ENCODE measurements at places on chromosomes 6 and 20. TPM values are rescaled to one million over a fixed set of nuclear protein-coding genes. Genes with fewer than 3 reads are reported as not detected.

SPO11 gene
- total RNA-seq = not detected

MOXD1 gene
- 13.8 TPM for total RNA-seq

C6orf132 gene
- 5.9 TPM for total RNA-seq

MYBL2 gene
- 54.1 TPM for total RNA-seq

GLP1R gene
- not detected for total RNA-seq

NMBR gene
- 0.15 TPM for total RNA-seq

KCNQ2 gene
- not detected for total RNA-seq

IDH3B gene
- 126 TPM for total RNA-seq

EYS gene
- not detected for total RNA-seq

MYMX gene
- total RNA-seq = not detected

LRRC73 gene
- under 0.01 TPM for total RNA-seq

DUSP15 gene
- not detected for total RNA-seq

PBOV1 gene
- total RNA-seq = not detected

Data from bronchus fibroblast of lung (primary cell).